ENCODE measurements at places on chromosomes 1 and 21. TPM values are rescaled to one million over a fixed set of nuclear protein-coding genes. Genes with fewer than 3 reads are reported as not detected.

GRCh38 chr1:178101266-178101630, 7.3 kb downstream of the RASAL2 start:
- no peak overlapping the region for H3K27ac ChIP-seq
- H3K27me3 ChIP-seq = no peaks in the 10 kb centered on the region
- H3K4me1 ChIP-seq = no peaks in the 10 kb centered on the region
- DNase-seq = no peak
- no peak overlapping the region for H3K4me3 ChIP-seq

- DNase-seq = no peak
- no peaks in the 10 kb centered on the region for H3K36me3 ChIP-seq
- H3K4me3 ChIP-seq = no peak overlapping the region
- peaks cover 2% of the 10 kb centered on the region for H3K4me1 ChIP-seq
- H3K27me3 ChIP-seq = no peaks in the 10 kb centered on the region
Measured at GRCh38 chr21:35646606-35647005, 413.7 kb downstream of the SETD4 start.

GRCh38 chr1:71509051-71509595, 428.3 kb upstream of the ZRANB2 start:
- H3K4me3 ChIP-seq = no peak overlapping the region
- H3K27ac ChIP-seq = no peak overlapping the region
- no peak for DNase-seq
- no peaks in the 10 kb centered on the region for H3K36me3 ChIP-seq
- H3K4me1 ChIP-seq = no peaks in the 10 kb centered on the region
- no peaks in the 10 kb centered on the region for H3K27me3 ChIP-seq

DNA sequence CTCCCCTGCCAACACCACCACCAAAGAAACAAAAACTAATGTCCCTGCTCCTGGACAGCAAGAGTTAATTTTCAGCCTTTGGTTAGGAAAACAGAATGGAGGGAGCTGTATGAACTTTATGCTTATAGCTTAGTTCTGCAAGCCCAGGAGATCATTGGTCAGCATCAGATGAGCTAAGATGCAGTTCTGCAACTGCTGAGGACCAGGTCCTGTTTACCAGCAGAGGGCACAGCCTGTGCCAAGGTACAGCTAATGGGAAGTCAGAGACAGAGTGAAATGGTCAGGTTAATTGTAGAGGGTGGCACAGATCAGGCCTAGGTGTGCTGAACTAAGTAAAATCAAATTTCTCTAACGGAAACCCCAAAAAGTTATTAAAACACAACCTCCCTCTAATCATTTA, 161.3 kb downstream of the ROR1 start:
- DNase-seq = no peak
- H3K36me3 ChIP-seq = no peaks in the 10 kb centered on the region
- no peak overlapping the region for H3K27ac ChIP-seq
- H3K4me1 ChIP-seq = no peaks in the 10 kb centered on the region

DNA sequence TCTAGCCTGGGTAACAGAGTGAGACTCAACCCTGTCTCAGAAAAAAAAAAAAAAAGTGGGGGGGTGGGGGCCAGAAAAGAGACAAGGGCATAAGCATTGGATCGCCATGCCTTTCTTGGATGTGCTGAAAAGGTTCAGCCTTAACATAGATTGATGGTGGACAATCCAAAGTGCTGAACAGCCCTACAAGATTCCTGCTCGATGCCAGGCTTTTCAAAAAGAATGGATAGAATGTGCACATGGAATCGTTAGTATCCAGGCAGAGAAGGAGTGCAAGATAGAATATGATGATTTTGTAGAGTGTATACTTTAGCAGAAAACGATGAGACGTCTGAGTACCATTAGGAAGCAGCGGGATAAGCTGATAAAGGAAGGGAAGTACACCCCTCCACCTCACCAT, 10.9 kb upstream of the COA7 start:
- H3K4me1 ChIP-seq = peaks cover 24% of the 10 kb centered on the region
- no peak for DNase-seq
- H3K27me3 ChIP-seq = no peaks in the 10 kb centered on the region
- H3K27ac ChIP-seq = no peak overlapping the region
- H3K36me3 ChIP-seq = no peaks in the 10 kb centered on the region
- no peak overlapping the region for H3K4me3 ChIP-seq

GRCh38 chr21:46008893-46009621, 27.5 kb downstream of the COL6A1 start:
- H3K27ac ChIP-seq = no peak overlapping the region
- H3K4me1 ChIP-seq = peaks cover 9% of the 10 kb centered on the region
- no peak overlapping the region for H3K4me3 ChIP-seq
- H3K36me3 ChIP-seq = no peaks in the 10 kb centered on the region

- DNase-seq = no peak
- H3K4me1 ChIP-seq = no peaks in the 10 kb centered on the region
- no peak overlapping the region for H3K27ac ChIP-seq
- H3K4me3 ChIP-seq = no peak overlapping the region
- no peaks in the 10 kb centered on the region for H3K36me3 ChIP-seq
Measured at GRCh38 chr1:99659755-99660210, 13.9 kb downstream of the PALMD start.

DNA sequence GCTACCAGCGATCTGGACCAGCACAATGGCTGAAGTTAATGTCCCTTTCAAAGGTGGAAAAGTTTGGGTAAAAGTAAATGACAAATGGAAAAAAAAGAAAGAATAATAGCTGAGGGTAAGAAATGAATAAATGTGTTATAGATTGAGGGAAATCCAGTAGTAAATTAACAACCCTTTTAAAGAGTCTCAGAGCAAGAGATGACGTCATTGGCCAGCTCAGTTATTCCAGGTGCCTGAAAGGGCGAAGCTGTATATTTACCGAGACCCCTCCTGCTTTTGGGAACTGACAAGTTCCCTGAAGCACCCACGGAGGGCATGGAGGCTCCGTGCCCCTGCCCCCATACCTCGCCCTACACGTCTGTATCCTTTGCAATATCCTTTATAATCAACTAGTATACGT, 40.5 kb upstream of the KCNJ6 start:
- H3K4me1 ChIP-seq = no peaks in the 10 kb centered on the region
- no peaks in the 10 kb centered on the region for H3K27me3 ChIP-seq
- H3K4me3 ChIP-seq = no peak overlapping the region
- H3K27ac ChIP-seq = no peak overlapping the region
- no peaks in the 10 kb centered on the region for H3K36me3 ChIP-seq

DNA sequence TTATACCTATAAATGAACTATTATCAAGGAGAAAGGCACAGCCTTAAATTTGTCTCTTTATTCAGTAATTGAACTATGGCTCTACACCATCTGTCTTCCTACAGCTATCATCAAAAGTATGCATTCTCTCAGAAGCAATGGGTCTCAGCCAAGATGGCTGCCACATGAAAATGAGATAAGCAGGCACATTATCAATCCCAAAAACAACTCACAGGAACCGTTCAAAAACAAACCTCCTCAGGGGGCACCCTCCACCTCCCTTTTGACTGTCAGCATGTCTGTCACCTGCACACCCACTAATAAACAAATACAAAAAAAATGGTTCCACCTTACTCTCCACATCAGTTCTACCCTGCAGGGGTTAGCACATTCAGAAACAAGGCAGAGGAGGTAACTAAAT, 23.6 kb downstream of the KIAA0319L start:
- no peaks in the 10 kb centered on the region for H3K4me1 ChIP-seq
- DNase-seq = no peak
- no peak overlapping the region for H3K4me3 ChIP-seq

- no peaks in the 10 kb centered on the region for H3K36me3 ChIP-seq
- no peaks in the 10 kb centered on the region for H3K27me3 ChIP-seq
- no peak overlapping the region for H3K4me3 ChIP-seq
- no peaks in the 10 kb centered on the region for H3K4me1 ChIP-seq
Measured at GRCh38 chr1:221418346-221418745, 323.5 kb downstream of the DUSP10 start.

DNA sequence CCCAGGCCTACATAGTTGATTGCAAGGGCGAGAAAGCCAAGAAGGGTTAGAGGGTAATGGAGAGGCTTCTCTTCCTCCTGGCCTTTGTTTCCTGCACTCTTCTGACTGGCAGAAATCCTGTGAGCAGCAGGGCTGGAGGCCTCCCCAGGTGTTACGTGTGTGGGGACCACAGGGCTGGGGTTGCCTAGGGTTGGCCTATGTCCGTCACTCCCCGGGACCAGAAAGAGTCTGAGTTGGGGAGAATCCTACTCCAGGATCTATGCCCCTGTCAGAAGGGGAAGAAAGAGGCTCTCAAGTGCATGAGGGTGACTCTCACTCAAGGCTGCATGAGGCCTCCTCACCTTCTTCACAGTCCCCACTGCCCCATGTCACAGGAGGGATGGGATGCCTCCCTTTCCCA, 38.5 kb downstream of the IGFN1 start:
- no peak for DNase-seq
- H3K4me1 ChIP-seq = peaks cover 18% of the 10 kb centered on the region
- H3K27ac ChIP-seq = no peak overlapping the region

- no peak overlapping the region for H3K27ac ChIP-seq
- no peak for DNase-seq
- no peaks in the 10 kb centered on the region for H3K4me1 ChIP-seq
- H3K36me3 ChIP-seq = peaks cover 4% of the 10 kb centered on the region
- H3K27me3 ChIP-seq = no peaks in the 10 kb centered on the region
- no peak overlapping the region for H3K4me3 ChIP-seq
Measured at GRCh38 chr1:51410568-51411460, 80.5 kb upstream of the TTC39A start.

GRCh38 chr1:30929135-30929889, 20.8 kb upstream of the SDC3 start:
- no peaks in the 10 kb centered on the region for H3K27me3 ChIP-seq
- H3K36me3 ChIP-seq = peaks cover 4% of the 10 kb centered on the region
- no peak overlapping the region for H3K27ac ChIP-seq
- no peak for DNase-seq

GRCh38 chr1:209809611-209810010, 3.7 kb upstream of the IRF6 start:
- peaks cover 11% of the 10 kb centered on the region for H3K4me1 ChIP-seq
- no peak overlapping the region for H3K4me3 ChIP-seq
- no peaks in the 10 kb centered on the region for H3K27me3 ChIP-seq
- no peaks in the 10 kb centered on the region for H3K36me3 ChIP-seq
- no peak for DNase-seq

GRCh38 chr1:111973150-111973790, 16.2 kb downstream of the KCND3 start:
- no peak overlapping the region for H3K27ac ChIP-seq
- no peaks in the 10 kb centered on the region for H3K36me3 ChIP-seq
- H3K4me1 ChIP-seq = no peaks in the 10 kb centered on the region
- DNase-seq = no peak
- no peak overlapping the region for H3K4me3 ChIP-seq

Gene AVPR1B
- total RNA-seq = not detected

Gene TAF5L
- 22.4 TPM for total RNA-seq

Gene RHEX
- not detected for total RNA-seq

Gene PTCH2
- 1.3 TPM for total RNA-seq

Gene FAM72A
- 23.0 TPM for total RNA-seq

Gene NLRP3
- not detected for total RNA-seq

Gene SLAMF7
- 0.34 TPM for total RNA-seq

Gene NDUFS2
- total RNA-seq = 82.7 TPM

Gene BEND5
- total RNA-seq = not detected

Gene NTNG1
- total RNA-seq = not detected

Gene HMGCL
- 36.2 TPM for total RNA-seq
